ENCODE measurements at places on chromosomes 2 and 18. TPM values are rescaled to one million over a fixed set of nuclear protein-coding genes. Genes with fewer than 3 reads are reported as not detected.

DNA sequence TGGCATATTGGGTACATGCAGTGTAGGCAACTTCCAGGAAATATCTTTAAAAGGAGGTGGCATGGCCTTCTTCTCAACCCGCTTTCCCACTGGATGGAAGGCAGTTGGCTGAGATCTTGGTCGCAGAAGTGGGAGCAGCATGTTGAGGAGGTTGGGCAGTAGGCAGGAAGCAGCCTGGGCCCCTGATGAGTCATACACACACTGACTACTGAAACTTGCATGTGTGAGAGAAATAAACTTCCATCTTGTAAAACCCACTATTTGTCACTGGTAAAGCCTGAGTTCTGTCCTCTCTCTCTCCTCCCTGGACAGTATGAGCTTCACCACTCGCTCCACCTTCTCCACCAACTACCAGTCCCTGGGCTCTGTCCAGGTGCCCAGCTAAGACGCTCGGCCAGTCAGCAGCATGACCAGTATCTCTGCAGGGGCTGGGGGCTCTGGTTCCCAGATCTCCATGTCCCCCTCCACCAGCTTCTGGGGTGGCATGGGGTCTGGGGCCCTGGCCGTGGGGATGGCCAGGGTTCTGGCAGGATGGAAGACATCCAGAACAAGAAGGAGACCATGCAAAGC, 233.8 kb upstream of the SPRED2 start:
- H3K36me3 ChIP-seq: no peaks in the 10 kb centered on the region
- no peak for DNase-seq
- no peak overlapping the region for H3K27ac ChIP-seq

ZNF385B gene
- 2.6 TPM for total RNA-seq

- no peaks in the 10 kb centered on the region for H3K36me3 ChIP-seq
Observed at GRCh38 chr2:71070294-71071093, 2.0 kb downstream of the NAGK start.

- no peak overlapping the region for H3K27ac ChIP-seq
- DNase-seq: no peak
- H3K36me3 ChIP-seq: no peaks in the 10 kb centered on the region
- no peak overlapping the region for H3K4me3 ChIP-seq
- no peaks in the 10 kb centered on the region for H3K4me1 ChIP-seq
- no peaks in the 10 kb centered on the region for H3K27me3 ChIP-seq
Observed at GRCh38 chr2:225069477-225069876, 27.2 kb upstream of the DOCK10 start.

ROCK2 gene
- total RNA-seq: 78.4 TPM

EVX2 gene
- not detected for total RNA-seq

KCNK3 gene
- 1.5 TPM for total RNA-seq

NCKAP1 gene
- total RNA-seq: 86.2 TPM

DNA sequence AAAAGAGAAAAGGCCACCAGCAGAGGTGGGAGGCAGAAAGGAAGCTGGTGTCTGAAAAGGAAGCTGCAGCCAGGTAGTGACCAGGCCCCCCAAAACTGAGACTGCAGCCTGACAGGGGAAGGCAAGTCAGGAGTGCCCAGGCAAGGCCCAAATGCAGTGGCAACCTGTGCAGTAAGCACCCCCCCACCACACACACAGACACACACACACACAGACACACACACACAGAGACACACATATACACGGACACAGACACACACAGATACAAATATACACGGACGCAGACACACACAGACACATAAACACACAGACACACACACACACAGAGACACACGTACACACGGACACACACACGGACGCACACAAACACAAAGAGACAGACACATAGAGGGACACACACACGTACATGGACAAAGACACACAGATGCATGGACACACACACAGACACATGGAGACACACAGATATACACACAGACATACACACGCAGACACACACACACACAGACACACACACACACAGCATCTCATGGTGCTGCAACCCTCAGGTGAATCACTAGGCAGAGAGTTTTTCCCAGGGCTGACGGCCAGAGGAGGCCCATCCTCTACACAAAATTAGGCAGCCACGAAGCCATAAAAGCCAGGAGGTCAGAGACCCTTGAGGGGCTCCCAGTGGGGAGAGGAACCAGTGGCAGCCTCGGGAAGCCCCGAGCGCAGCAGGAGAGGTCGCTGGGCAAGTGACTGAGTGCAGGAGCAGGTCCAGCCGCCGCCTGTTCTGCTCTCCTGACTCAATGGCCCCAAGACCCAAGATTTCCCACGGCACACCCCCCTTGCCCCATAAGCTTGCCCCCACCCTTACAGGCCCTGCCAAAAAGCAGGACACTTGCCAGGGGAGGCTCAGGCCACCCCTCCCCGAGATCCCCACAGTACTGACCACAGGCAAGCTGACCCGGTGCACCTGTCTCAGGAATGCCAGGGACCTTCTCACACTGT, 6.3 kb downstream of the SDC1 start:
- no peaks in the 10 kb centered on the region for H3K27me3 ChIP-seq
- no peak for DNase-seq
- H3K27ac ChIP-seq: peak overlapping the region; percentile 37
- H3K4me3 ChIP-seq: no peak overlapping the region

DNA sequence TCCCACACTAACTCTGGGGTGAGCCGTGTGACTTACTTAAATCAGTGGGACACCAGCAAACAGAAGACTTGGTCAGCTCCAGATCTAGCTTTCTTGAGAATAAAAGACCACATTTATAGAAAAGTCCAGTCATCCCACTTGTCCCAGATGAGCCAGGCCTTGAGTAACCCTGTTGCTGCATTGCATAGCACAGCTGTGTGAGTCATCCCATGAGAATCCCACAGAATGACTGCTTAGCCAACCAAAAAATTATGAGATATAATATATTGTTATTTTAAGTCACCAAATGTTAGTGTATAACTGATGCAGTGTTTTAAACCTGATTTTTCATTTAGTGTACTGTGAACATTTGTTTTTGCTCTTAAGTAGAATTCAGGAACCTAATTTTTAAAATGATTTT, 94.2 kb upstream of the FSHR start:
- H3K36me3 ChIP-seq: no peaks in the 10 kb centered on the region
- H3K27me3 ChIP-seq: no peaks in the 10 kb centered on the region
- no peak overlapping the region for H3K4me3 ChIP-seq
- H3K4me1 ChIP-seq: no peaks in the 10 kb centered on the region
- no peak overlapping the region for H3K27ac ChIP-seq

DNA sequence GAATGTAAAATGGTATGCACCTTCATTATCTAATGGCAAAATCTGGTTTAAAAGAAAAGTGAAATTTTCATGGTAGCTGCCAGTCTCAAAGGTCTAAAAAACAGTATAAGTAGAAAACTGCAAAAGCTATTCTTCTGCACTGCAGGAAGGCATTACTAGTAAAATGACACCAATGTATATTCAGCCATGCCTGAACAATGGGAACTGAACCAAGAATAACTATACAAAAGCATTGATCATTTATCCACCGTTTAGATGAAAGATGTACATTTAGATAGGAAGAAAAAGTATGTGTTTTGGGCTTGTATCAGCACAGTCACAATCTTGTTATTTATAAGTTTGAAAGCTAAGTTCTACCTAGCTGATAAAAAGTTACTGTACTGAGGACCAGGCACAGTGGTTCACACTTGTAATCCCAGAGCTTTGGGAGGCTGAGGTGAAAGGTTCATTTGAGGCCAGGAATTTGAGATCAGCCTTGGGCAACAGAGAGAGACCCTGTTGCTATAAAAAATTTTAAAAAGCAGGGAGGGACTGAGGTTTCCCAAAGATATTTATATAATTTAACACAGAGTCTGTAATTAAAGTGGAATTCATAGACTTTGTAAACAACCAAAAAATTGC, 163.1 kb upstream of the WDSUB1 start:
- no peak overlapping the region for H3K27ac ChIP-seq
- H3K4me1 ChIP-seq: no peaks in the 10 kb centered on the region
- H3K4me3 ChIP-seq: no peak overlapping the region
- DNase-seq: no peak
- H3K27me3 ChIP-seq: no peaks in the 10 kb centered on the region

FOXD4L1 gene
- total RNA-seq: not detected

GRCh38 chr18:55650363-55650870, 62.4 kb upstream of the TCF4 start:
- H3K36me3 ChIP-seq: no peaks in the 10 kb centered on the region
- no peaks in the 10 kb centered on the region for H3K27me3 ChIP-seq
- H3K27ac ChIP-seq: no peak overlapping the region
- no peaks in the 10 kb centered on the region for H3K4me1 ChIP-seq
- H3K4me3 ChIP-seq: no peak overlapping the region

GRCh38 chr2:23385351-23385747, 370 bp downstream of the KLHL29 start:
- H3K36me3 ChIP-seq: no peaks in the 10 kb centered on the region
- peak; percentile 26 for DNase-seq
- H3K4me3 ChIP-seq: peak overlapping the region; percentile 64
- no peaks in the 10 kb centered on the region for H3K4me1 ChIP-seq
- peak overlapping the region; percentile 88 for H3K27ac ChIP-seq
- peaks cover 34% of the 10 kb centered on the region for H3K27me3 ChIP-seq

- no peak overlapping the region for H3K4me3 ChIP-seq
- H3K4me1 ChIP-seq: no peaks in the 10 kb centered on the region
- H3K27me3 ChIP-seq: no peaks in the 10 kb centered on the region
- no peak for DNase-seq
- H3K27ac ChIP-seq: no peak overlapping the region
Observed at GRCh38 chr2:241976296-241976695, 106.8 kb downstream of the RTP5 start.

- no peaks in the 10 kb centered on the region for H3K27me3 ChIP-seq
- H3K4me1 ChIP-seq: no peaks in the 10 kb centered on the region
- H3K27ac ChIP-seq: no peak overlapping the region
- no peaks in the 10 kb centered on the region for H3K36me3 ChIP-seq
Observed at GRCh38 chr2:5368263-5368662, 323.9 kb upstream of the SOX11 start.

GRCh38 chr2:240397542-240397916, 37.9 kb upstream of the GPC1 start:
- H3K27me3 ChIP-seq: no peaks in the 10 kb centered on the region
- H3K27ac ChIP-seq: no peak overlapping the region
- no peak for DNase-seq
- H3K4me3 ChIP-seq: no peak overlapping the region

CRYGC gene
- total RNA-seq: not detected

DNA sequence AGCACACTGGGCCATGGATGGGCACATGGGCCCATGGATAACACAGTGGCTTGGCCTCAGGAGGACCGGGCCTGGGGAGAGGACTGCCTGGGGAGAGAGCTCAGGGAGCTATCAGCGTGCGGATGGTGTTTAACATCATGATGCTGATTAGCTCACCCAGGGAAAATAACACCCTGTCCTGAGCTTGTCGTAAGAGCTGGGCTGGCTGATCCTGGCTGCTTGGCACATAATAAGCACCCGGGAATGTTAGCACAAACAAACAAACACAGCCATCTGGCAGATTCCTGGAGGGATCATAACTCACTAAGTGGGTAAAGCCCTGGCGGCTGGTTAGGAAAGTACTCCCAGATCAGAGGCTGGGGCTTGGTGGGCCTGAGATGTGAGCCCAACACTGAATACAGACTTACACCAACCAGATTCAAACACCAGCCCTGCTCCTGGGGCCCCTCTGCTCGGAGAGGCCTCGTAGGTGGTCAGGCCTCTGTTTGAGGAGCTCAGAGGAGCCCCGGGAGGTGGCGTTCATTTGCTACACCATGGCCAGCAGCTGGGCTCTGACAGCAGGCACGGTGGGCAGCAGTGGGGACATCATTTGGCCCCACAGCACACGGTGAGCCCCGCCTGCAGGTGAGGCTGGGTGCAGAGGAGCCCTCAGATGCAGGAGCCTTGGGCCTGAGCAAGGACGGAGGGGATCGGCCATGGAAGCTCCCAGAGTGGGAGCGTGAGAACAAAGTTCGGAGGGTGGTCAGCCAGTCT, 193.4 kb upstream of the HDAC4 start:
- H3K27ac ChIP-seq: no peak overlapping the region
- H3K27me3 ChIP-seq: no peaks in the 10 kb centered on the region
- H3K36me3 ChIP-seq: no peaks in the 10 kb centered on the region
- no peaks in the 10 kb centered on the region for H3K4me1 ChIP-seq

SLC19A3 gene
- 7.5 TPM for total RNA-seq

GRCh38 chr2:184769686-184770085, 171.4 kb downstream of the ZNF804A start:
- DNase-seq: no peak
- no peaks in the 10 kb centered on the region for H3K27me3 ChIP-seq
- H3K36me3 ChIP-seq: no peaks in the 10 kb centered on the region
- no peak overlapping the region for H3K4me3 ChIP-seq
- no peak overlapping the region for H3K27ac ChIP-seq

TMEM182 gene
- 3.8 TPM for total RNA-seq
